Osteoblast (primary cell): ENCODE measurements at places on chromosomes 7 and 10. TPM values are rescaled to one million over a fixed set of nuclear protein-coding genes. Genes with fewer than 3 reads are reported as not detected.
A peak's percentile ranks its signal among the peaks of the same experiment; 100 is the strongest.

- no peak for DNase-seq
Observed at GRCh38 chr7:68434857-68435256, 1163.4 kb upstream of the AUTS2 start.

GRCh38 chr10:35447693-35448407 is 111.5 kb downstream of the CCNY start:
- no peak for DNase-seq

DNA sequence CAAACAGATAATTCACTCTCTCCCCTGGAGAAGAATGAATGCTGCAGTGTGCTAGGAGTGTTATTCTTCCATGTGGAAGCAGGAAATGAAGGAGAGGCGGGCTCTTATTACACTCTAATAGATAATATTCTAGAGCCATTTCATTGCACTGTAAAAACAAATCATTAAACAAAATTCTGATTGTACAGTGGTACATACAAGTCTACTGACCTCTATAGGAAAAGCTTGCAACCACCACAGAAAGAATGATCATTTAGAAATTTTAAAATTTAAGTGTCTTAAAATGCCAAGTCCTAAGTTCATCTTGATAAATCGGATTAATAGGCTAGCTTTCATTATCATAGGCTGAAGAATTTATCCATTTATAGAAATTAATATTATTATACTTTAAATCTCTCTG is 960.3 kb upstream of the LRRN3 start:
- no peak for DNase-seq

- DNase-seq = peak; percentile 93
Observed at GRCh38 chr7:28180364-28181147, at the start of gene JAZF1. Gene JAZF1, minus strand, starts transcription at chr7:28180795.

Gene AKR1C8
- not detected in 2 replicates for total RNA-seq

- DNase-seq = no peak
Observed at GRCh38 chr10:6795541-6795940, 215.5 kb upstream of the PRKCQ start.

- no peak for DNase-seq
Observed at GRCh38 chr10:89278034-89278535, 23.8 kb upstream of the IFIT2 start.

DNA sequence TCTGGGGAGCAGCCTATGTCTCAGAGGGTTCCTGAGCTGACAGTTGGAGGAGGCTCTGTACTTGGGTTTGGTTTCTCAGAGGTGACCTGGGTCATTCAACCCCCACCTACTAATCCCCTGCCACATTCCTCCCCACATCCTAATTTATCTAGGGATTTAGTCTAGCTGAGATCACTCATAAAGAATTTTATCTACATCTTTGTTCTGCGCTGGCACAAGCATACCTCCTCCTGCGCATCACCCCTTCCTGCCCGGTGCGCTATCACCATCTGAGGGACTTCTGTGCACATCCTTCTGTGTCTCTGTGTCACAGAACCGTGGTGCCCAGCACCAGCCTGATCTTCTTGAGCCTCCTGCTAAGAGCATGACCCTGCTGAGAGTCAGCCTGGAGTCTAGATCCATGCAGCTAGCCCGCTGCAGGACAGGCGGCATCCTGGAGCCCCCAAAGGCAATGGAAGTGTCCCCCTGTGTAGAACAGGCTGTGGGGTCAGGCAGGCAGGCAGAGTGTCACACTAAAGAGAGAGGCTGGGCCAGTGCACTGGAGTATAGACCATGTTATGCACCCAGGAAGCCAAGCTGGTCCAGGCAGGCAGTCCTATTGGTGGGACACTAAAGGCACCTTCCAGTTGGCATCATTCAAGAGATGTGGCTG is 63.6 kb downstream of the ARHGAP22 start:
- no peak for DNase-seq

Gene ANKRD61
- not detected in 2 replicates for total RNA-seq

GRCh38 chr7:24555184-24555583 is 18.1 kb upstream of the PALS2 start:
- no peak for DNase-seq

Gene NRCAM
- total RNA-seq = 0.88 and 2.2 TPM in 2 replicates

GRCh38 chr7:151393031-151393977 is 16.5 kb downstream of the WDR86 start:
- peak; percentile 79 for DNase-seq

DNA sequence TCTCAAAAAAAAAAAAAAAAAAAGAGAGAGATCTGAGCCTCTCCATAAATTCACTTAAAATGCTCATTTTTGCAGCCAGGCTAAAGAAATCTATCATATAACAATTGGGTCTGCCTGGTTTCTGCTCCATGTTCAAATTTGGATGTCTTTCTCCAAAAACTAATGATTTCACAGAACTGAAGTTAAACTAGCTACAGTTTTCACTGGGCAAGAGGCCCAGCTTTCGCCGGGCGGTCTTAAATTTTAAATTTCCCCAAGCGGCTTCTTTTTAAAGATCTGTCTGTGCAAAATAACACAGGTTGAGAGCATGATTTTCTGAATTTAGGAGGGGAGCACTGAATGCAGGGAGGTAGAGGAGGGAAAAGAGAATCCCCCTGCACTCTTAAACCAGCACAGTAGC is 603.4 kb downstream of the KCNMA1 start:
- DNase-seq = peak; percentile 66

- no peak for DNase-seq
Observed at GRCh38 chr7:33849004-33849403, 56.3 kb upstream of the BMPER start.

DNA sequence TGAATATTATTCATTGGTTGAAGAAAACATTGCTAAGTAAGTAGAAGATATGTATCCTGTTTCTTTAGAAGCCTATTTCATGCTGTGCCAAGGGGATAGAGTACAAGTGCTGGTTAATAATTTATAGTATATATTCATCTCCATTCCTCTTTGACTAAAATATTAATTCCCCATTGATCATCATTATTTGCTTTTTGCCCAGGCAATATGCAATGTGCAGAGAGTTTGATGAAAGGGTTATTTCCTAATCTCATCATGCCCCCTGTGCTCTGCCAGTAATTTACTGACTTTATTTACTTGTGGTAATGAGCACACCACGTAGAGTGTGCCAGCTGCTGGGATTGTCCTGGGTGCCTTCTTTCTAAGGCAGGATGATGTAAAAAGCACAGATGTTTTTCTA is 180.9 kb downstream of the REEP3 start:
- no peak for DNase-seq

- DNase-seq = no peak
Observed at GRCh38 chr10:128305601-128306345, 179.6 kb upstream of the MKI67 start.

GRCh38 chr10:52146766-52147165 is 167.3 kb upstream of the DKK1 start:
- DNase-seq = no peak
